Activated B cell treated with CpG ODN at 0.5 μM for 24 hours (primary cell): ENCODE measurements at places on chromosomes 6 and 20.

- DNase-seq = no peak
Measured at GRCh38 chr6:166408936-166409755, 26.4 kb upstream of the MPC1 start.

DNA sequence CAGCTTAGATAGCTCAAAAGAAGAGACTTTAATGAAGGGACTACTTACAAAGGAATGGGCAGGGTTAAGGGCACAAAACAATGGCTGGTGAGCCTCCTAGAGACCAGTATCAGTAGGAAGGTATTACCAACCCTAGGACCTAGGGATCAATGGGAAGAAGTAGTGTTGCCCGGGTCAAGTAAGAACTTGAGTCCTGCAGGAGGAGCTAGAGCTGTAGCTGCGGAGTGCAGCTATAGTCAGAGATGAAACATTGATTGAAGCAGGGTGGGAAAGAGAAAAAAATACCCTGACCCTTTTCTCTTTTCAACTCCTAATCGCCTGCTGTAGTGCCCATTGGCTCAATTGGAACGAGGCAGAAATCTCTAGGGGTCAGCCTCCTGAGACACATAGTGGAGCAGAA, 144.0 kb downstream of the FLRT3 start:
- DNase-seq = no peak

DNA sequence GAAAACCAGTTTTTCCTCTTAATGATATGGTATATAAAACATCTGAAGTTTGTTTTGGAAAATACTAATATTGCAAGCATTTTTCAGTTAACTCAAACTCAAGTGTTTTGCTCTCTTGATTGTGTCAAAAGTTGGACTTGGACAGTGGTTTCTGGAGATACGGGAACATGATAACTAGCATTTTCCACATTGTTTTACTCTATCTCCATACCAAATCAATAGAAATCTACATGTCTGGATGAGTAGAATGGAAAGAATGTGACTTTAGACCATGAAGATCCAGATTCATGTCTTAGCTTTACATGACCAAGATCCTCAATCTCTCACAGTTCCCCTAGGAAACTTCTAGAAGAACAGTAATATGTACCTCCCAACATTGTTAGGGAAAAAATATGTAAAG, 22.2 kb upstream of the FBXO30 start:
- no peak for DNase-seq

- DNase-seq = no peak
Measured at GRCh38 chr6:139713900-139714506, 339.6 kb upstream of the CITED2 start.

- no peak for DNase-seq
Measured at GRCh38 chr6:44593539-44593944, 206.0 kb downstream of the CDC5L start.

DNA sequence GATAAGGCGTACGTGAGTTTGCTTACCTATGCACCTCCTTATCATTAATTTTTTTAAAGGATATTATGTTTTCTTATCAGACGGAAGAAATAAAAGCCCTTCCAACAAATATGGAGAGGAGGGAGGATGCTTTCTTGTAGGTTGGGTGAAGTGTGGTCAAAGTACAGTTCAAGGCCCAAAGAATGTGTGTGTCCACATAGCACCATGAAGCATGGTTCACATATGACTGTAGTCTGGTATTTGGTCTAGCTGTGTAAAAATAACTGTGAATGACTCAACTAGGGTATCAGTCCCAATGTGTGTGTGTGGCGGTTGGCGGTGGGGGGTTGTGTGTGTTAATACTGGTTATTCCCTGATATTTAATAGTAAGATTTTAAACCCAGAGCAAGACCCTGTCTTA, 212.7 kb downstream of the TMEM242 start:
- no peak for DNase-seq

- no peak for DNase-seq
Measured at GRCh38 chr6:137159912-137160311, 13.5 kb downstream of the IL22RA2 start.

- DNase-seq = no peak
Measured at GRCh38 chr20:35328689-35329088, 36.5 kb upstream of the FAM83C start.

DNA sequence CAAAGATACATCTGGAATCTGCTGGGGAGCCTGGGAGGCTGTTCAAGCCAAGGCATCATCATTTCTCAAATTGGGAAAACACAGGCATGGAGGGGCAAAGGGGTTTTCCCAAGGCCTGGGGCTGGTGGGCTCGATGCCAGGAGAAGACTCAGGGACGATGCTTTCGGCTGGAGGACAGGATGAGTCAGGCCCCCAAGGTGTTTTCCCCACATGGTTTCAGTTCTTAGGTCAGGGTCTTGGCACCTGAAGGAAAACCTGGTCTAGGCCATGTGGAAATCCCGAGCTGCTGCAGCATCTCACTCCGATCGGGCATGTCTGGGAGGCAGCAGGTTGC, 348.1 kb downstream of the CDC5L start:
- no peak for DNase-seq

- no peak for DNase-seq
Measured at GRCh38 chr20:8389381-8390036, 257.4 kb downstream of the PLCB1 start.

GRCh38 chr6:9539231-9539755, 875.6 kb downstream of the TFAP2A start:
- no peak for DNase-seq

GRCh38 chr20:46174469-46175126, 56.5 kb downstream of the CD40 start:
- peak; percentile 69 for DNase-seq

GRCh38 chr20:62550087-62550632, 74.4 kb upstream of the GATA5 start:
- no peak for DNase-seq

DNA sequence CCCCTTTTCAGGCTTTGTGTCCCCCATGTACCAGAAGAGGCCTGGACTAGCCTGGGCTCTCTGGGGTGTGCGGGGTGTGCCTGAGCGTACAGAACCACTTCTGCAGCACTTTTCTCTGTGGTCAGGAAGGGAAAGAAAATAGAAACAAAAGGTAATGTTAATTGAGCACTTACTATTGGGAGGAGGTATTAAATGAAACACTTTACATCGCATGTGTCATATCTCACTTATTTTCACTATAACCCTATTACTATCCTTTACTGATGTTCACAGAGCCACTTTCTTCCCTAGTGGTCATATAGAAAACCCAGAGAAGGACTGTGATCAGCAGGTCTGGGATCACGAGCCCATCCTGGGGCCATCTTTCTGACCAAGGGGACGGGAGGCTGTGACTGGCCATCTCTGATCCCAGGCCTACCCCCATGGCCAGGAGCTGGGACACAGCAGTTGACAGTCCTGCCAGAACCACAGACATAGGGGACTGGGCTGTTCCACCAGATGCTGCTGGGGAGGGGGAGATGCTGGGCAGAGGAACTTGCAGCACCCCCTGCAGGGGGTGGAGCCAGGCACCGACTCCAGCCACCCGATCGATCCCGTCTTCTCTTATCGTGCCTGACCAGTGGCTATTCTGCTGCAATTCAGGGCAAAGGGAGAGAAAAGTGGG, 107.6 kb downstream of the VEGFA start:
- no peak for DNase-seq

DNA sequence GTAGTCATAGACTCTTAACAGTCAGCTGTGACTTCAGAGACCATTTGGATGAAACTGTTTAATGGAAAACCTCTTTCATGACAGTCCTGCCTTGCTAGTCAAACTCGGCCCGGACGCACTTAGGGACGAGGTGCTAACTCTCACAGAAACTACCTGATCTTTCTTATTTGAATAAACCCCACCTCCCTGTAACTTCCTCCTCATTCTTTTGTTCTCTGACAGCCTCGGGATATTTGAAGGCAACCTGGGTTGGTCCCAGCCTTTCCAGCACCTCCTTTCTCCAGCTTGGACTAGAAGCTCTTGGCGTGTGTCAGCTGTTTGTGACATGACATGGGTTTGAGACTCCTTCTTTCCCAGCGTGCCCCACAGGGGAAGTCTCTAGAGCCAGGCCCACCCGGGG, 175.3 kb upstream of the EXOC2 start:
- no peak for DNase-seq

DNA sequence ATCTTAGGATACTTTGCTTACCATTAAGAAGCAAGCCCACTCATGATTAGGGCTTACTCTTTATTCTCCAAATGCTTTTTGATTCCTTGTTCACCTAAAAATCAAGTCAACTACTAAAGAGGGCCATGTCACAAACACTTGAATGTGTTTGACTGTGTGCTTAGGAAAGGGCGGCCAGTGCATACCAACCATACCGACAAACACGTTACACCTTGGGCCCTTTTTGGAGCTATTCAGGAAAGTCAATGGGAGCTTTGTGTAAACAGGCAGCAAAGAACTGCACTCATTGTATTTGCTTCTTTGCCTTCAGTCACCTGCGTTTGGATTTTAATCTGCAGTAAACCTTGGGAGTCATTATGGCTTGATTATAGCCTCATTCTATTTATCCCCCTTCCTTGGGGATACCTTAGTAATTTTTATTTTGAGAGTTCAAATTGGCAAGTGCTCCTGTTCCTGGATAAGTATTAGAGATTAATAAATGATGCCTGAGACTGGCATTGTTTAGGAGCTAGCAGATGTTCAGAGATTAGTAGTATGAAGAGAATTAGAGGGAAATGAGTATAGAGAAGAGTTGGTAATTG, 102.6 kb upstream of the HDGFL1 start:
- DNase-seq = no peak

- DNase-seq = no peak
Measured at GRCh38 chr6:101994521-101994920, 601.0 kb downstream of the GRIK2 start.

- no peak for DNase-seq
Measured at GRCh38 chr6:93550551-93551276, 131.4 kb upstream of the EPHA7 start.
